ENCODE measurements at places on chromosomes 13 and 19.

DNA sequence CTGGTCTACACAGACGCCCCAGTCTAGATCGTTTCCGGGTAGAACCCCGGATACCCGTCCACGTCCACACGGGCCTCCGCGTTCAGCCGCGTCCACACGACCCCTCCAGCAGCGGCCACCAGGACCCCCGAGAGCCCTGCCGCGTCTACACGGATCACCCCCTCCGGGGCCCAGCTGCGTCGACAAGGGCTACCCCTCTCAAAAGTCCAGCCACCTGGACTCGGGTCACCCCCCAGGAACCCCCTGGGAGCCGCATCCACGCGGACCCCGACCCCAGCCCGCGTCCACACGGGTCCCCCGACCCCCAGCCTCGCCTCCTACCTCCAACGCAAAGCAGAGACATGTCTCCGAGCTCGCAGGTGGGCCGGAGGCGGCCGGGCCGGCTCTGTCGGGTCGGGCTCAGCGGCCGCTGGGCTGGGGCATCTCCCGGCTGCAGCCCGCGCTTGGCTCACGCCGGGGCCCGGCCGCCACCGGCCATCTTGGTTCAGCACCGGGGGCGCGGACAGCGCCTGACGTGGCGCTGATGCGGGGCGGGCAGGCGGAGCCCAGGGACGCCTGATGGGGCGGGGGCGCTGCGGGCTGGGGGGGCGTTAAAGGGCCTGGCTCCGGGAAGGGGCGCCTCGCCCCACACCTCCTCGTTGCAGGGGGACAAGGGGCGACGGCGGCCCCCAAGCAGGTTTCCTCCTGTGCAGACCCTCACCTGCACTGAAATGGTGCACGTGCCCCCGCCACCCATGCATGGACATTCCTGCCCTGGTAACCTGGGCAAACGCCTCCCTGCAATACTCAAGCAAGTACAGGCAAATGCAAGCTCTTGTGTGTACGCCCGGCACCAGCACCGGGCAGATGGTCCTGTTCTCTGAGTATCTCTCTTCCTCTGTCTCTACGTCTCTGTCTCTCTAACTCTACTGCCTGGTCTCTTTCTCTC is at the start of gene UNC13A:
Gene UNC13A, minus strand, starts transcription at position 498 of the 928 bp plus-strand sequence. Its CDS starts 155 bp downstream, at position 343.
- DNase-seq: peak; percentile 58

- DNase-seq: no peak
These were observed 189.9 kb downstream of the DACH1 start for GRCh38 chr13:71677124-71677523.

DNA sequence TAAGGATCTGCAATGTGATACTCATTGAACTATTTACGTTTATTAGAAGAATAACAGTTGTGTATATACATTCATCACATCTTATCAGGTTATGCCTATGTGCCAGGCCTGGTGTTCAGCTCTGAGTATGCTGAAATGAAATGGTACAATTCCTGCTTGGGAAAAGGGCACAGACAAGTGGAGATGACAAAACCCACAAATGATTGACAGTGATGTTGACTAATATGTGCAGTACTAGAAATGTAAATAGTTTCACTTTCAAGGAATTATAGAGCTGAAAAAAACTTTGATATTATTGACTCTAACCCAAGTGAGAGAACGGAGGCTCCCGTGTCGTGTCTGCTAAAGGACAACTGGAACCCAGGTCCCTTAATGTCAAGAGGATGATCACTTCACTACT is 386.8 kb upstream of the DACH1 start:
- DNase-seq: no peak

DNA sequence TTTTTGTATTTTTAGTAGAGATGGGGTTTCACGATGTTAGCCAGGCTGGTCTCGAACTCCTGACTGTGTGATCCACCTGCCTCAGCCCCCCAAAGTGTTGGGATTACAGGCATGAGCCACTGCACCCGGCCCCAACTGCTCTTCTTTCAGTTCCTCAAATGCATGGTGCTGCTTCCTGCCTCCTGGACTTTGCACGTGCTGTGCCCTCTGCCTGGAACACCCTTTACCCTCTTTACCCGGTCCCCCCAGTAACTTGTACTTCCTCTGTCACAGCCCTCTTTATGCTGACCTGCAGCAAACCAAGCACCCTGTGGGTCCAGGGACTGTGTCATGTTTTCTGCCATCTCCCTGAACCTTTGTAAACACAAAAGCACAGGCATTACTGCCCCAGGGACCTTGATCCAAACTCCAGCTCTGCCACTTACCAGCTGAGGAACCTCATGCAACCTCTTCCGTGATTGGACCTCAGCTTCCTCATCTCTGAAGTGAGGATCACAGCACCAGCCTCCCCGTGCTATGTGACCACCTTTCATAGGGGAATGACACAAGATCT is 3.8 kb downstream of the BLVRB start:
- no peak for DNase-seq

GRCh38 chr13:47111499-47111898 is 214.6 kb upstream of the HTR2A start:
- DNase-seq: no peak

- DNase-seq: no peak
These were observed 81.4 kb upstream of the UQCRFS1 start for GRCh38 chr19:29294343-29294811.

DNA sequence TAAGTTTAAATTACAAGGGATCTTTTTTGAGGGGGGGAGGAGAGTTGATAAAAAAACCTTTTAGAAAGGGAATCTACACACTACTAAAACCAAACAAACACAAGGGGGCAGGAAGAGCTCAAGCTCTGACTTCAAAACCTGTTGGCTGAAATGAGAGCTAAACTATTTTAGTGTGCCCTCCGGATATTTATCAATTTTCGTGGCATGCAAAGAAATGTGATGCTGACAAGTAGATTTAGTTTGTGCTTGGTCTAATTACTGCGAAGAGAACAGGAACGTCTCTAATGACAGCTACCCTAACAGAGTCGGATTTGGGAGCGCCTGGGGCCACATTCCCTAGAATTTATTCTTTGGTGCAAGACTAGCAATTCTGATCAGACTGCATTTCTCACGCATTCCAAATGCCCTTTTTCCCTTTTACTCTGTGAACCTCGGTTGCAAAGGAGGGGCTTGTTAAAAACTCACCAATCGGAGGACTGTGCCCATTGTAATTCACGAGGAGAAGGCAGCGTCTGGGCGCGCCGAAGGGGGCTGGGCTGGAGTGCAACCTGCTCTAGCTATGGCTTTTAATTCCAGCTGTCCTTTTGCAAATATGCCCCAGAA is 802 bp upstream of the FREM2 start:
- DNase-seq: no peak

GRCh38 chr19:4914736-4915501 is 5.6 kb downstream of the UHRF1 start:
- DNase-seq: no peak

DNA sequence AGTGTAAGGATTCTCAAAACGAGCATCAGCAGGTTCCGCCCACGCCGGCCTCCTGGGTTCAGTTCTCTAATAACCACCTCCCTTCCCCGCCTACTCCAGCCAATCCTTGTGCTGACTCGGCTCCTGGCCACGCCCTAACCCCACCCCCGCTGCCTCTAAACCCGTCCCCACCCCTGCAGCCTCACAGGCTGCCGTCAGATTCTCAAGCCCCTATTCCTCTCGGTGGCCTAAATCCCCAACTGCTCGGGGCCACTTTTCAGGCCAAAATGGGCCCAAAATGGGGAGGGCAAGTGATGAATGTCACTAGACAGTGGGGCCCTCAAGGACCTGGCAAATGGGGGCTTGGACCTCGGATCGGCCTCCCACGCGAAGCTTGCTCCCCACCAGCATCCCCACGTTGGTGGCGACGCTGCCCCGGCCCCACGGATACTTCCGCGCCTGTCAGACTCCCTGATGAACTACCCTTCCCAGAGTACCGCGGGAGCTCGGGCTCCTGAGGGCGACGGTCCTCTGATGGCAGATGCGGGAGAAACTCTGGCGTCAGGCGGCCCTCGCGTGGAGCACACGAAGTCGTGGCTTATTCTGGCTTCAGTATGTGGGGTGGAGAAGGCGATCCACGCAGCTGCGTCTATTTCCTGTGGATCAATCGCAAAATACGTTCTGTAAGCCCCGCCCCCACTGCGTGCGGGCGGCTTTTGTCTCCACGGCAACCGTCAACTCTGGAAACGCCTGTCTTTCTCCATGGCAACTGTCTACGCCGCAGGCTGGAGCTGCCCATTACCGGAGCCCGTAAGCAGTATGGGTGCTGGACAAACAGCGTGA is 24.8 kb downstream of the ZNF473 start:
- peak; percentile 38 for DNase-seq

DNA sequence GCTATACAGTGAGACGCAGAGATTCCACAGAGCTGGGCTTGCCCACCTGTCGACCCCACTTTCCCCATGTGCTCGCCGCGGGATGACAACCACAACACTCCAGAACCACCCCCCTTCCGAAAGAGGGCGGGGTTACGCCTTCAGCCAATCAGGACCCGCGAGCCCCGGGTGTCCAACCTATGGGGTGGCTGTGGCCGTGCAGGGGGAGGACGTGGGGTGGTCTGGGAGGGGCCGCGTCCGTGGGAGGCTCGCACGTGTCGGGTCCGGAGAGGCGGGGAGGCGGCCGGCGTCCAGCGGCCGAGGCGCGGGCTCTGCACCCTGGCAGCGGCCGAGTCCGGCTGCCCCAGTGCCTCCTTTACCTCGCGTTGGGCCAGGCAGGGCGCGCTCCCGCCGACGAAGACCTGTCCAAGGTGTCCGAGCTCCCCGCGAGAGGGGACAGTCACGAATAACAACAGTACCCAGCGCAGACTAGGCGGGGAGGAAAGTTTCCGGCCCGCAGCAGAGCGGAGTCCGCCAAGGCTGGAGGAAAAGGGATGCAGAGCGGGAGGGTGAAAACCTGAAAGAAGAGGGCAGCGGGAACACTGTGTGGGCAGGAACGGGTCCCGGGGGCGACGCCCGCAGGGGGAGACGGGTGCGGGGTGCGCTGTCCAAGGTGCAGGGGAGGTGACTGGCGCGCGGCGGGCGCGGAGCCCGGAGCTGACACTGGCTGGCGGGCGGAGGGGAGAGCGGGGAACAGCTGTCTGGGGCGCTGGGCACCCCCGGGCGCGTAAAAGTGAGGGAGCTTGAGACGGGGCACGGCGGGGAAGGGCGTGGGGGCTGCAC is 911 bp downstream of the ENOX1 start:
- DNase-seq: peak; percentile 88

DNA sequence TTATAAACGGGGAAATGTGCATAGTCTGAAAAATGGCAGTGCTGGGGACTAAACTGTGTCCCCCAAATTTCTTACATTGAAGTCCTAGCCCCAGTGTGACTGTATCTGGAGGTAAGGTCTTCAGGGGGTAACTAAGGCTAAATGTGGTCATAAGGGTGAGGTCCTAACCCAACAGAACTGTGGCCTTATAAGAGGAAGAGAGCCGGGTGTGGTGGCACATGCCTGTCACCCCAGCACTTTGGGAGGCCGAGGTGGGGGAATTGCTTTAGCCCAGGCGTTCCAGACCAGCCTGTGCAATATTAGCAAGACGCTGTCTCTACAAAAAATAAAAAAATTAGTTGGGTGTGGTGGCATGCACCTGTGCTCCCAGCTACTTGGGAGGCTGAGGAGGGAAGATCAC is 17.8 kb downstream of the PROZ start:
- DNase-seq: no peak

DNA sequence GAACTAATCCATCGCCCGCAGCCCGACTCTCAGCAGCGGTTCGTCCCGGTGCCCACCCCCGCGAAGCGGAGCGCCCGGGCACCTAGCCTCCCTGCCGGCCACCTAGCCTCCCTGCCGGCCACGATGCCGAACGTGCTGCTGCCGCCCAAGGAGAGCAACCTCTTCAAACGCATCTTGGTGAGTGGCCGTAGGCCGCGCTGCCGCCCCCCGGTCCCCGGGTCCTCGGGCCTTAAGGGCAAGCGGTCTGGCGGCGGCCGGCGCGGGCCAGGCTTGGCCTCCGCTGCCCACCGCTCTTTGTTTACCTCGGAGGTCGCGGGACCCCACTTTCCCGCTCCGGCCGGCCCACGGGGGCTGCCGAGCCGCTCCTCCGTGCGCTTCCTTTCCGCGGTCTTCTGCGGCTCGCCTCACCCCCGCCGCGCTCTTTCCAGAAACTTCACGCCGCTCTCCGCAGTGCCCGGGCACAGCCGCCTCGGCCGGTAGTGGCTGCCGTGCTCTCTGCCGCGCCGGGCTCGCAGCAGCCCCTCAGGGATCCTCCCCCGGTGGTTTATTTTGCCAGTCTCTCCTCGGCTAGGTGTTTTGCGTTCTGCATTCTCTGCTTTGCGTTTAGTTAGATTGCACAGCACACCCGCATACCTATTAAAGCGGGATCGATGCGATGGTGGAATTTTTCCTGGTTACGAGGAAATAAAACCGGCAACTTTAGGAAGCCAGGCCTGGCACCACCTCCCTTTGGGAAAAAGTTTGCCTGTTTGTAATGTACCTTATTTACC is 524 bp downstream of the NAA16 start:
- peak; percentile 37 for DNase-seq

DNA sequence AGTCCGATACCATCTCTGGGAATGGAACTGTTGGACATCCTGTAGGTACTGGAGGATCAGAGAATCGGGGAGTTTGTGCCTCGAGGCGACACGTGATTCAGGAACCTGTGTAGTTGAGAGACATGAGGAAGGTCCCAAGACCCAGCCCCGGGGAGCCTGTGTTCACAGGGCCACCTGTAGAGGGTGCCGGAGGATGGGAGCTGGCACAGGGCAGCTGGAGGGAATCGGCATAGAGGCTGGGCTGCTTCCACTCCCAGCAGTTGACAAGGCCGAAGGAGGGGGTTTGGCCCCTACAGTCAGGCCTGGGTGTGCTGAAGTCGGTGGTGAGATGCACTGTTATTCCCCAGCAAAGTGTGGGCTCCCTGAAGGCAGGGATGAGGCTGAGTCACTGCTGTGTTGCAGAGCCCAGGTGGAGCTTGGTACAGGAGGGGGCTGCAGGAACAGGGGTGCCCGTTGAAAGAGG is 2.5 kb upstream of the ISYNA1 start:
- DNase-seq: no peak

- DNase-seq: no peak
These were observed 1487.7 kb downstream of the EFNB2 start for GRCh38 chr13:105047676-105048295.

DNA sequence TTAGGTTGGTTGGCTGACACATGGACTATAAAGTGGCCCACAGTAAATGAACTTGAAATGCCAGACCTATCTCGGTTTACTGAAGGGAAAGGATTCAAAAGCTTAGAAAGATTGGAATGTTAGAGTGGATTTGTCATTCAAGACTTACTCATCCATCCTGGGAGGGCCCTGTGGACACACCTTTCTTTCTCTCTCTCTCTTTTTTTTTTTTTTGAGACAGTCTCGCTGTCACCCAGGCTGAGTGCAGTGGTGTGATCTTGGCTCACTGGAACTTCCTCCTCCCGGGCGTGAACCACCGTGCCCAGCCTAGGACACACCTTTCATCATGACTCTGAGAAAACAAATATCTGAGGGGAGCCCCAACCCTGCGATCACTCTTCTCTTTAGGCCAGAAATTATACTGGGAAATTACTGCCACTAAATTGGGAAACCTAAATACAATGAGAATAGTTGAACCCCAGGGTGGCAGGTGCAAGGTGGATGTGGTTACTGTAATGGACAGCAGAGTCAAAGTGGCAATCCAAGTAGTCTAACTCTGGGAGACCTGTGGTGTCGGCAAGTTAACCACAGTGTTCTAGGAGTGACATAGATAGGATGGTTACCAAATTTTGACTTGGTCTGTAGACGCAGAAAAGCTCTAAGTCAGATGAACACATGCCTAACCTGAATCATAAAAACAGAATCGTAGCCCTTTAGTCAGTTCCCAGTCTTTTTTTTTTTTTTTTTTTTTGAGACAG is 47.1 kb upstream of the ZMYM5 start:
- DNase-seq: no peak

GRCh38 chr13:90510319-90510718 is 837.2 kb upstream of the MIR17HG start:
- DNase-seq: no peak
